ENCODE measurements at places on chromosomes 12 and 14.

DNA sequence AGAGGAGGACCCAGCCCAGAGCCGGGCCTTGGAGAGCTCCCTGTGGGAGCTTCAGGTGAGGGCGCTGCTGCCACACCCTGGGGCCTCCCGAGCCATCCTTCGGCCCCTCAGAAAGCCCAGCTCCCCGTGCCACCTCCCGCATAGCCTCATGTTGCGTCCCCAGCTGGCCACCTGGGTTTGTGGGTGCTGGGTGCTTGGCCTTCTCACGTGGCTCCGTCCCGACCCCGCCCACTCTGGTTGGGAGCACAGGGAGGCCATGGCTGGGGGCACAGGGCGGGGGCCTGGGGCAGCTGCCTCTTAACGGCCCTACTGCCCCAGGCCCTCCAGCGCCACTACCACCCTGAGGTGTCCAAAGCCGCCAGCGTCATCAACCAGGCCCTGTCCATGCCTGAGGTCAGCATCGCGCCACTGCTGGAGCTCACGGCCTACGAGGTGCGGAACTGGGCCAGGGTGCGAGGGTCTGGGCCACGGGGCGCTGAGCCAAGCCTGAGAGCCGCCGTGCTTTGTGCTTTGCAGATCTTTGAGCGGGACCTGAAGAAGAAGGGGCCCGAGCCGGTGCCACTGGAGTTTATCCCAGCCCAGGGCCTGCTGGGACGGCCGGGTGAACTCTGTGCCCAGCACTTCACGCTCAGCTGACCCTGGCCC lies 7.6 kb downstream of the NOC4L start:
- DNase-seq = no peak

- DNase-seq = no peak
Measured at GRCh38 chr12:32902287-32902997, 5.9 kb upstream of the PKP2 start.

DNA sequence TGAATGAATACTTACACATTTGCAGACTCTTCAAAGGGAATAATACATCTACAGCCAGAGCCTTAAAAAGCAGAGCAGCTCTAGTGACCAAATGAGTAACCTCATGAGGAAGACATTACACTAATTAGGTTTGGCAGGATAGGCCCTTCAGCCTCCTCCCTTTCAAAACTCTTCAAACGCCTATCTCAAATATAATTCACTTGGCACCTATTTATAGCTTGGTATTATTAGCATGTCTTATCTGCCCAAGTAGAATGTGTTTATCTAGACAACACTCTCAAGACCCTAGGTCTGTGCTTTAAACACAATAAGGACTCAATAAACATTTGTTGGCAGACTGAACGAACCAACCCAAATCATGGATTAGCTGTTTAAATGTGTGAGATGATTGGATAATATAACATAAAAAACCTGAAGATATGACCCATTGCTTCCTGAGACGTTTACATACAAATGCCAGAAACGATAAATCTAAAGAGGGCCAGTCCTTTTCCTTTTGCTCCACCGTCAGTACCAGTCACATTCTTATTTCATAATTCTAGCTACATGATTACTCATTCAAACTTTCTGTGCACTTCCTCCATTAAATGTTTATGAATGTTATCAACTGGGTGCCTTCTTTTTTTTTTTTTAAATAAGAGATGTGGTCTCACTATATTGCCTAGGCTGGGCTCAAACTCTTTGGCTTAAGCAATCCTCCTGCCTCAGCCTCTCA lies 123.3 kb downstream of the CEP83 start:
- DNase-seq = no peak

GRCh38 chr14:76727384-76727783 lies 33.9 kb upstream of the VASH1 start:
- no peak for DNase-seq

- DNase-seq = no peak
Measured at GRCh38 chr14:97329701-97330100, 532.5 kb downstream of the VRK1 start.

DNA sequence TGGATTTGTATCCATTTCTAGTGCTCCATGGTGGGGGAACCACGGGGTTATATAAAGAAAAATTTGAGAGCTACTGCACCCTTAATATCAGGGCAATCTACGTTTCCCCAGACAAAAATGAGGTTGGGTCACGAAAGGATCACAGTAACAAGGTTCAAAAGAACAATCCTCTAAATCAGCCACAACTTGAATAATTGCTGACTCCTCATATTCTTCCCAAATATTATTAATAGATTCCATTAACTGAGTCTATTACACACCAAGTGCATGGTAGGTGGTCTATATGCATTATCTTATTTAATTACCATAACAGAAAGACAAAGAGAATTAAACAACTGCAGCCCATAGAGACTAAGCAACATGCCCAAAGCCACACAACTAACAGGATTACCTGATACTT lies 438.2 kb downstream of the ETNK1 start:
- DNase-seq = no peak

GRCh38 chr12:119700078-119700477 lies 32.1 kb downstream of the PRKAB1 start:
- DNase-seq = no peak

GRCh38 chr12:119869720-119870119 lies 7.4 kb downstream of the CIT start:
- DNase-seq = no peak

DNA sequence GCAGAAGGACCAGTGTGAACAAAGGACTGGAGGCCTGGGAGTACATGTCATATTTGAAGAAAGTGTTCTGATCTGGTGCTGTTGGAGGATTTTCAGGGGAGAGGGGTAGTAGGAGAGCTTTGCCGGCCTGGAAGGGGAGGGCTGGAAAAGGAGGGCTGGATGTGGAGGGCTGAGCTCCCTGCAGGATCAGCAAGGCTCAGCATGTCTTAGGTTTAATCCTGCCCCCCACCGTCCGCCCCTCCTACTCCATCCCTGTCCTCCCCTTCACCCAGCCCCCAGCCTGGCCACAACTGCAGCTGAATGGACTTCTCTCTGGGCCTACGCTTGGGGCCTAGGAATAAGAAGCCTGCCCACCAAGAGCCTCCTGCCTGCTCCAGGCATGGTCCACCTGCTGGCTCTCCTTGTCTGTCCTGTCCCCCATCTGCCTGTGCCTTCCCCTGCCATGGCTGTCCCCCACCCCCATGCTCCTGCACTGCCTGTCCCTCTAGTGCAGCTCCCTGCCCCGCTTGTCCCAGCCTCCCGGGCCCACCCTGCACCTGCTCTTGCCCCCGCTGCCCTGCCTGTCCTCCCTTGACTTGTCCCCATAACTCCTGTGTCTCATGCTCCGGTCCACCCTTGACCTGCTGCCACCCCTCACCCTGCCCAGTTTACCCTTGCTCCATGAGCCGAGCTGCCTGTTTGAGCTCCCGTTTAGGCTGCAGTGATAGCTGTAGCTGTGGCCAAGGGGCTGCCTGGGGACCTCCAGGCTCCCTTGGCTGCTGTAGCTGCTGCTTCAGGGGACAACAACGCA lies 9.8 kb upstream of the RARG start:
- no peak for DNase-seq

- no peak for DNase-seq
Measured at GRCh38 chr14:55819610-55820304, 239.8 kb downstream of the KTN1 start.

DNA sequence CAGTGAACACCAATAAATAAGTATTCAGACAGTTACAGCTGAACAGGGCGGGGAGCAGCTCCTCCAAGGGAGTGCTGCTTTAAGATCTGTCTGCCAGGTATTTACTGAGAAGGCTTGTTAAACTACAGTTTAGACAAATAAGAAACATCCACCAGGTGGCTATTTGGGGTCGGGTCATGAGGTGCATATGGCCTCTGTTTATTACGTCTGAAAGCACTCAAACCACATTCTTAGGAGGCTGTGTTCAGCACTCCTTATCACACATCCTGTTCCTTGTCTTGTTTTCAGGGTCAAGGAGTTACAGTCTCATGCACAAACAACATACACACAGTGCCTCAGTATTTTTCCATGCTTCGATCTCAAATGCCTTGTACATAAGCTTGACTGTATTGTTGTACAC lies 78.8 kb downstream of the KCNMB4 start:
- DNase-seq = no peak

DNA sequence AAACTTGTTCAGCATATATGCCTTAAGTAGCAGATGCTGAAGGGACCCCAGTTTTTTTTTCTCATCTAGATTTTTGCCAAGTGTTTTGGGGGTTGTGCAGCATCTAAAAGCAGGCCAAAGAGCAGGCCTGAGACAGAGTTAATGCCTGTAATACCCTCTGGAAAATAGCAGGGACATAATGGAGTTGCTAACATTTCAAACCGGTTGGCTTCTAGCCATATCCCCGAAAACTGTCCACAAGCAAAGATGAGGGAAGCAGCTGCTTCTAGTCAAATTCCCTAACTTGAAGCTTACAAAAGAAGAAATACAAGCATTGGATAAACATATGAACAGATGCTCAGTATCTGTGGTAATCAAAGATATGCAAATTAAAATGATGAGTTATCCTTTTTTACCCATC lies 52.1 kb upstream of the AEBP2 start:
- DNase-seq = no peak

DNA sequence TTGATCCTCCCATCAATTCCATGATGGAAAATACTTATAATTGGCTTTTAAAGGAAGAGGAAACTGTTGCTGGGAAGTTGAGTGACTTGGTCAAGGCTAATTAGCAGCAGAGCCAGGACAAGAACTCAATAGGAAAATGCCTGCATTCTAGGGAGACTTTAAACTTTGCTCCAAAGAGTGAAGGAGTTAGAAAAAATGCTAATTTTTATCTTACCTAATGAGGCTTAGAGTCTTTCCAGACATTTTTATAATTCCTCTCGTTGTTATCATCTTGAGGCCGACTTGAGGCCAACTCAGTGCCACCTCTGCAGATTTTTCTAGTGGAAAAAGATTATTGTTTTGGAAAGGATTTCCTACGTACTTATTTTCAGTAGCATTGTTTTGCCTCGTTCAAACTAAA lies 344.6 kb downstream of the ETNK1 start:
- no peak for DNase-seq

- no peak for DNase-seq
Measured at GRCh38 chr12:123286652-123287373, 15.2 kb upstream of the CDK2AP1 start.

- peak; percentile 40 for DNase-seq
Measured at GRCh38 chr14:22551605-22551997, 37.4 kb downstream of the DAD1 start.

DNA sequence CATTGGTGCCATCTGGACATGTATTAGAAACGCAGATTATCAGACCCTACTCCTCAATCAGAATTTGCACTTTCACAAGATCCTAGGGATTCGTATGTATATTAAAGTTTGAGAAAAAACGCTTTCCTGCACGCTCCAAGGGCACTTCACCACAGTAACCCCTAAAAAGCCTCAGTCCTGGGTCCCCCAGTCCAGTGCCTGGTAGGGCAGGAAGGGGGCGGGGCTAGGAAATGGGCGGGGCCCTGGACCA lies 369 bp downstream of the DEPDC4 start:
- DNase-seq = peak; percentile 96

GRCh38 chr14:76015668-76016067 lies 30.1 kb downstream of the IFT43 start:
- DNase-seq = no peak

GRCh38 chr14:56092763-56093162 lies 25.4 kb upstream of the PELI2 start:
- no peak for DNase-seq

- peak; percentile 68 for DNase-seq
Measured at GRCh38 chr12:108629824-108630476, 3.7 kb downstream of the SELPLG start.

DNA sequence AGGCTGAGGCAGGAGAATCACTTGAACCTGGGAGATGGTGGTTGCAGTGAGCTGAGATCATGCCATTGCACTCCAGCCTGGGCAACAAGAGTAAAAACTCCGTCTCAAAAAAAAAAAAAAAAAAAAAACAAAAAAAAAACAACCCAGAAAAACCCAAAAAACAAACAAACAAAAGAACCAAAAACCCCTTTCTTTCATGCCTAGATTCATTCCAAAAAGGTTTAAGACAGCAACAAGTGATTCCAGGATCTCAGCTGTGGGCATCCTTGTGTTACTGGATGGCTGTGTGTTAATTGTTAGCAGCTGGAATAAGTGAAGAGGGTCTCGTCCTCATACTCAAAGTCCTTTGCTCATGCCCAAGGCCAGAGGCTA lies 9.4 kb downstream of the GPRC5A start:
- DNase-seq = no peak

GRCh38 chr14:22545842-22546721 lies 42.9 kb downstream of the DAD1 start:
- peak; percentile 37 for DNase-seq

- DNase-seq = no peak
Measured at GRCh38 chr14:103031956-103032355, 25.4 kb downstream of the CDC42BPB start.

DNA sequence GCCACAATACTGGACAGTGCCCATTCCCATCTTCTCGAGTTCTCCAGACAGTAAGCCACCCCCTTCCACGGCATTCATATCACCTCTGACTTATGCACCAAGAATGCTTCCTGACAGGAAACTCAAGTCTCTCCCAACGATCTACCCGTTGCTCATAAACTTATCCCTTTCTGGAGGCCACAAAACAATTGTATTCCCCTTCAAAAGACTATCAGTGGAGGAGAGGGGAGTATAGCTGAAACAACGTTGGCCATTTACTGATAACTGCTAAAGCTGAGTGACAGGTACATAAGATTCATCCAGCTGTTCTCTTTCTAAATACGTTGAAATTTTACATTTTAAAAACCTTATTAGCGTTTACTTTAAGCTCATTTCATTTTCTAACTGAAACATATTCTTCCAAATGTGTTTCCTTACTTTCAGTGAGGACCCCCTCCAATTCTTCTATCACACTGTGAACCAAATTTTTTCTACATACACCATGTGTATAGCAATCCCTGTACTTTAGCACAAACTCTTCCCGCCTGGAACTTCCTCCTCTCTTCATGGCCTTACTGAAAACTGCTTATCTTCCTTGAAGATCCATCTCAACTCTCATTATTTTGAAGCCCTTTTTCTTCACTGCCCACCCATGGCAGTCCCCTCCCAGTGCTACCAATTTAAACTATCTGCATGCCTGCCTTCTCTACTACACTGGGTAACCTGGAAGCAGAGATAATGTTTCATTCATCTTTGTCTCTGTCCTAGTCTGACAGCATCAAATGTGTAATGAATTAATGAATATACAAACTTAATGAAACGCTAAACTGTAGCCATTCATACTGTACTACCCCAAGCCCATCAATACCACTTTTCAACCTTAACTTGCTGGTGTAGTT lies 28.8 kb downstream of the ATXN2 start:
- DNase-seq = no peak

DNA sequence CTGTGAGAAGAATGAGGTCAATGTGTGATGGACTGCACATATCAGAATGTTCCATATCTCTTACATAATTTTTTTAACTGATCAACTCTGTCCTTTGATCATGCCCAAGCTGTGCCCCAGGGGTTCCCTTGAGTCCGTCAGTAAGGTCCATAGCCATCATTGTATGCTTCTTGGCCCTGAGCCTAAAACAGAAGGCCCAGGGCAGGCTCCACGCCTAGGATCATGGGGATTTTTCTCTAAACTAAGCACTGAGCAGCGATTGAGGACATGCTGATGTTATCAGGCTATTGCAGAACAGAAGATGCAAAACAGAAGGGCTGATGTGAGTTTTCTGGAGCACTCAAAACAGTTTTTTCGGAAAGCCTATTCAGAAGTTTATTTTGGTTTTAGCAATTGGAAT lies 20.9 kb downstream of the RNASE9 start:
- no peak for DNase-seq

GRCh38 chr12:120102189-120103043 lies 14.1 kb downstream of the RAB35 start:
- DNase-seq = no peak

Measured in activated naive CD4-positive, alpha-beta T cell treated with anti-CD3 and anti-CD28 coated beads, Interleukin-2, amount 10 ng/mL, durations not matched to agents 7 days and 5 days (primary cell).